ENCODE measurements at places on chromosomes 11 and 22.

GRCh38 chr11:126076641-126077040 lies 14.0 kb upstream of the CDON start:
- DNase-seq, result no peak

DNA sequence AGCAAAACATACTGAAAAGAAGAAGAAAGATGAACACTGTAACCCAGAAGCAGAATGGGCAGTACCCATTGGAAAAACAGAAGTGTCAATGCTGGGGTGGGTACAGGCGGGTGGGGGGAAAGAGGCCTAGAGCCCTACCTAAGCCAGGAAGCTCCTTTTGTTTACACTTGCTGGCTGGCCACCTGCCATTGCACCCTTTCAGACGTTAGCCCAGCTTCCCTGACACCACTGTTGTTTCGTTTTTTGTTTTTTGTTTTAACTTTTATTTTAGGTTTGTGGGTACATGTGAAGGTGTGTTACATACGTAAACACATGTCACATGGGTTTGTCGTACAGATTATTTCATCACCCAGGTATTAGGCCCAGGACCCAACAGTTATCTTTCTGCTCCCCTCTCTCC lies 55.4 kb downstream of the PLEKHA7 start:
- DNase-seq, result no peak

DNA sequence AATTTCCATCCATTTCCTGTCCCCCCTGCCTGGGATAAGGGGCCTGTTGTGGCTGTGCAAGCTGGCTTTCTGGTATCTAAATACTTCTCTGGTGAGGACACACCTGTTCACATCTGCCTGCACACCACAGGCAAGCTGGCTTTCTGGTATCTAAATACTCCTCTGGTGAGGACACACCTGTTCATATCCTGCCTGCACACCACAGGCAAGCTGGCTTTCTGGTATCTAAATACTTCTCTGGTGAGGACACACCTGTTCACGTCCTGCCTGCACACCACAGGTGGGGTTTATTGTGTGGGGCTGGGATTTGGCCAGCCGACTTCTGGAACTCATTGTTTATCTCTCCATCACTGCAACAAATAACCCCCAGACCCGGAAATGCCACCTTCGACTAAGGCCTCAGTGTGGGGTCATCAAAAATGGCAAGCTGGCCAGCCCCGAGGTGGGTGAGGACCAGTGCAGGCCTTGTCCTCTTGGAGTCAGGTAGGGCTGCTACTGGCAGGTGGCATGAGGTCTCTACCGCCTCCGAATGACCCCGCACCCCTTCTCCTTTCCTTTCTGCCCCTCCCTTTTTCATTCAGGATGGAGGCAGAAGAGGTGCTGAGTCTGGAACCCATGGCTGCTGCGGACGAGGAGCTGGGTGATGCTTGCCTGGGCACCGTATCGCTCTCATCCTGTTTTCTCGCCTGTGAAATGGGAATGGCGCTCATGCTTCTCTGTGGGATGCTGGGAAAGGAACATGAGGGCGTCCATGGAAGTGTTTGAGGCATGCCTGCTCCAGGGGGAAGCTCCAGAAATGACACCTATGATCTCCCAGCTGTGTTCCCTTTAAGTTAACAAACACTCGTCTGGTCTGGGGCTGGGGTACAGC lies 43.5 kb upstream of the MYEOV start:
- DNase-seq, result no peak

DNA sequence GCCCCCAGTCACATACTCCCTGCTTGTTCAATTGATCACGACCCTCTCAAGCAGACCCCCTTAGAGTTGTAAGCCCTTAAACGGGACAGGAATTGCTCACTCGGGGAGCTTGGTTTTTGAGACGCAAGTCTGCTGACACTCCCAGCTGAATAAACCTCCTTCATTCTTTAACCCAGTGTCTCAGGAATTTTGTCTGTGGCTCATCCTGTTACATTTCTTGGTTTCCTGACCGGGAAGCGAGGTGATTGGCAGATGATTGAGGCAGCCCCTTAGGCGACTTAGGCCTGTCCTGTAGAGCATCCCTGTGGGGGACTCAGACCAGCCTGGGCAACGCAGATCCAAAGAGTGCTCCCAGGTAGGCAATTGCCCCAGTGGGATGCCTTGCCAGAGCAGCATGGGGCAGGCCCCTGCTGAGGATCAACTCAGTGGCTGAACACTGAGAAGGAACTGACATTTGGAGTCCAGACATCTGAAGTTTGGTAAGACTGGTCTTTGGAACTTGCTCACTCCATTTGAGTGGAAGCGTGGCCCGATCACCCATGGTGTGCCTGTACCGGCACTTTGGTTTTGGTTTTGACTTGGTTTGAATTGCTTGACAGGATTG lies 51.5 kb downstream of the NEU3 start:
- DNase-seq, result peak; percentile 17

- DNase-seq, result no peak
Observed at GRCh38 chr11:128405714-128406662, 181.4 kb downstream of the ETS1 start.

- no peak for DNase-seq
Observed at GRCh38 chr11:2752204-2752770, 52.5 kb upstream of the KCNQ1OT1 start.

- no peak for DNase-seq
Observed at GRCh38 chr22:45832180-45832579, 144.8 kb downstream of the WNT7B start.

GRCh38 chr11:114774599-114775361 lies 96.5 kb downstream of the NXPE2 start:
- DNase-seq, result peak; percentile 7

DNA sequence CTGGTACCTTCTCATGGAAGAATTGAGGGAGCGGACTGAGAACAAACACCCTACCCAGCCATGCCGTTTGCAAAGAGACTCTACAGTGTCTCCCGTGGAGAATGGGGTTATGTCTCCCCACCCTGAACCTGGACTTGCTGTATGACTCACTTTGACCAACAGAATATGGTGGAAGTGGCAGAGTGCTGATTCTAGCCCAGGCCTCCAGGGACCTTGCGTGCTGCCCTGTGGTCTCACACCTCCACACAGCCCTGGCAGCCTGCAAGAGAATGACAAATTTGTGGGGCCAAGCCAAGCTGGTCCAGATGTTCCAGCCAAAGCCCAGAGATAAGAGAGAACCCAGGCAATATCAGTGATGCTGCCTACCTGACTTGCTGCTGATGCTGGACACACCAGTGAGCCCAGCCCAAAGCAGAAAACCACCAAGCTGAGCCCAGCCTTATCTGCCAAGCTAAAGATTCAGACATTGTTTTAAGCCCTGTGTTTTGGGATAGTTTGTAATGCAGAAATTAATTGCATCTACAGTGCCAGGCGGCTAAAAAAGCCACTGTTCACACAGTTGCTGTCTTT lies 8.1 kb upstream of the LINC01488 start:
- DNase-seq, result no peak

- no peak for DNase-seq
Observed at GRCh38 chr11:100760744-100761143, 73.7 kb downstream of the ARHGAP42 start.

GRCh38 chr11:69199583-69200315 lies 44.0 kb downstream of the SMIM38 start:
- no peak for DNase-seq

GRCh38 chr11:72807021-72807693 lies 7.1 kb upstream of the ATG16L2 start:
- peak; percentile 17 for DNase-seq

DNA sequence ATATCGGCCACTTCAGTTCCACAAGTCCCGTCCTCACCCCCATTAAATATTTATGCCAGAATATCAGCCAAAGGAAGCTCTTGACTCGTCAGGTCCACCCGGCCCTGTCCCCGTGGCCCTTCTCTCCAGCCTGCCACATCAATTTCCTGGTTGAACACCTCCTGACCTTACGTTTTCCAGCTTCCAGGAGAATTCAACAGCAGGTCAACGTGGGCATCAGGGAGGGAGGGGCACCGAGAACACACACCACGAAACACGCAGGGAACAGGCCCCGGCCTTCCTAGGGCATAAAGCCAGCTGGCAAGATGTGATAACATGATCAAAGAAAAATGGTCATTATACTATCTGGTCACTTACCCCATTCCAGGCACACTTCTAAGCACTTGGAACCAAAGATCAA lies 15.3 kb downstream of the SULT4A1 start:
- DNase-seq, result no peak

GRCh38 chr22:39183991-39184585 lies 31.6 kb upstream of the CBX7 start:
- DNase-seq, result no peak

DNA sequence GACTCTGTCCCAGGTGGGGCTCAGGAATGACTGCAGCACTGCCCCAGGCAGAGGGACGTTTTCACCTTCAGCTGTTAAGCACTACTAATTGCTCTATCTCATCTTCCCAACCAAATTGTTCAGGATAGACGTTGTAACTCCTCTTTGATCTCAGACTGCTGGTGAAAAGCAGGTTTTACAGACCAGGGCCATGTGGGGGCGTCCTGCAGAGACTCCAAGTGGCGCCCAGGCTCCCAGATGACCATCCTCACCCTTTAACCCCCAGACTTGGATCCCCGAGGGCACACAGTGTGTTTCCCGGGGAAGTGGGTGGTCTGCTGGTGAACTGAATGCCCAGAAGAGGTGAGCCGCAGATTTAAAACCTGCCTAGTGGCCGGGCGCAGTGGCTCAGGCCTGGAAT lies 23.9 kb downstream of the FADD start:
- DNase-seq, result no peak

DNA sequence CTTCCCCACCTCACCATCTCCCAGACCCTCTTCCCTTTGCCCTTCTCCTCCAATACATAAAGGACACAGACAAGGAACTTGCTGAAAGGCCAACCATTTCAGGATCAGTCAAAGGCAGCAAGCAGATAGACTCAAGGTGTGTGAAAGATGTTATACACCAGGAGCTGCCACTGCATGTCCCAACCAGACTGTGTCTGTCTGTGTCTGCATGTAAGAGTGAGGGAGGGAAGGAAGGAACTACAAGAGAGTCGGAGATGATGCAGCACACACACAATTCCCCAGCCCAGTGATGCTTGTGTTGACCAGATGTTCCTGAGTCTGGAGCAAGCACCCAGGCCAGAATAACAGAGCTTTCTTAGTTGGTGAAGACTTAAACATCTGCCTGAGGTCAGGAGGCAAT lies 58.2 kb downstream of the TIMP3 start:
- DNase-seq, result no peak

- DNase-seq, result peak; percentile 46
Observed at GRCh38 chr22:43953988-43954785, 1.1 kb upstream of the SAMM50 start.

DNA sequence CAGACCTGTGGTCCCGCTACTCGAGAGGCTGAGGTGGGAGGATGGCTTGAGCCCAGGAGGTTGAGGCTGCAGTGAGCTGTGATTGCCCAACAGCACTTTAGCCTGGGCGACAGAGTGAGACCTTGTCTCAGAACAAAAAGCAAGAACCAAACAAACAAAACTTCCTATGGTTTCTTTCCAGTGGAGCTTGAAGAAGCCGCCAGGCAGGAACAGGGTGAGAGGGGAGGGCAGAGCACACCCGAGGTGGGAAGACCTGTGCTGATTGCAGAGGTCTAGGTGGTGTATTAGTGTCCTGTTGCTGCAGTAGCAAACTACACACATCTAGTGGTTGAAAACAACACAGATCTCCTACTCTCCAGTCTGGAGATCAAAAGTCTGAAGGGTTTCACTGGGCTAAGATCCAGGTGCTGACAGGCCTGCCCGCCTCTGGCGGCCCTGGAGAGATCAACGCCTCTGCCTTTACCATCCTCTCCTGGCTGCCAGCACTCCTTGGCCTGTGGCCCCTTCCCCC lies 10.5 kb downstream of the ARHGEF17 start:
- no peak for DNase-seq

GRCh38 chr11:61897387-61898246 lies 6.3 kb upstream of the FADS3 start:
- peak; percentile 77 for DNase-seq

GRCh38 chr11:71080239-71081097 lies 171.9 kb downstream of the SHANK2 start:
- DNase-seq, result peak; percentile 2

DNA sequence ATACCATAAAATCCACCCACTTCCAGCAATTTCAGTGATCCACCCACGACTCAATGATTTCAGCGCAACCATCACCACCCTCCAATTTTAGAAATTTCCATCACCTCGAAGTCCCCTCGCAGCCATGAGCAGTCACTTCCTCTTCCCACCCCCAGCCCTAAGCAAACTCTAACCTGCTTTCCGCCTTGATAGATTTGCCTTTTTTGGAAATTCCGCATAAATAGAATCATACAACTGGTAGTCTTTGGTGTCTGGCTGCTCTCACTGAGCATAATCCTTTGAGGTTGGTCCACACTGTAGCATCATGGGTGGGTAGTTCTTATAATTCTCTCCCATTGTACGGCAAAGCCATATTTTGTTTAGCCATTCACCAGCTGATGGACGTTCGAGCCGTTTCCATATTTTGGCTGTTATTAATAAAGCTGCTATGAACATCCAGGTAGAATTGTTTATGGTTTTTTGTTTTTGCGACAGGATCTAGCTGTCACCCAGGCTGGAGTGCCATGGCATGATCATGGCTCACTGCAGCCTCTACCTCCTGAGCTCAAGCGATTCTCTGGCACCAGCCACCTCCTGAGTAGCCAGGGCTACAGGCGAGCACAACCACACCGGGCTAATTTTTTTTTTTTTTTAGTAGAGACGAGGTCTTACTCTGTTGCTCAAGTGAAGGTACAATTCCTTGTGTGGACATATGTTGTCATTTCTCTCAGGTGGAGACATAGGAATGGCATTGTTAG lies 16.0 kb downstream of the PIM3 start:
- no peak for DNase-seq

DNA sequence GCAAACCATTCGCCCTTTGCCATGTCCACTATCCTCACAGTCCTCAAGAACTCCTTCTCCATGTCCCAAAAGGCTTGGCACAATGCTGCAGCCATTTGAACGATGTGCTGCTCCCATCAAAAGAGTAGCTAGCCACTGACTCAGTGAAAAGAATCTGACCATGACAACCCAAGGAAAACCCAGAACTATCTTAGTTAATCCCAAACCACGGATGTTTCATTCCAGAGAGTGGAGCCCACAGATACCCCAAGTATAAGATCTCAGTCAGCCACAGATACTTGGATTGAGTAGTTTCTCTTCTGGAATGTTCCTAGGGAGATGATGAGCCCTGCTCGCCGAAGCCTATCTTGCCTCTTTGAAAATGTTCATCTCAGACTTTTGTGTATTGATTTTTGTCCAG lies 176.9 kb downstream of the NAV2 start:
- DNase-seq, result no peak

DNA sequence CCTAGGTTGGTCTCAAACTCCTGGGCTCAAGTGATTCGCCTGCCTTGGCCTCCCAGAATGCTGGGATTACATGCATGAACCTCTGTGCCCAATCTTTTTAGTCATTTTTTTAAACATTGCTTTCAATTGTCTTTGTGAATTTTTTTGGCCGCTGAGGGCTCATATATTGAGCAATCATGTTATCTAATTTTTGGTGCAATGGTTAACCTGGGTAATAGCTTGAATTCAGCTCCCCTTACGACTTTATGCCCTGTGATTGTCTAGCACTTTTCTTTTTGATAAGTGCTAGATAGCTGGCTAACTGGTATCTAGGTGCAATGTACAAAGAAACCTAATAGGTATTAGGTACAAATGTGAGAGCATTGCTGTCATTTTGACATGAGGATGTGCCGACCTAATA lies 35.3 kb upstream of the CAT start:
- DNase-seq, result no peak

GRCh38 chr11:66189031-66189745 lies 79.3 kb upstream of the RAB1B start:
- DNase-seq, result no peak

GRCh38 chr11:31712851-31713250 lies 98.3 kb downstream of the PAX6 start:
- no peak for DNase-seq

All from foreskin melanocyte (primary cell).